Caco-2 (cell line): ENCODE measurements at places on chromosomes 1 and 21. TPM values are rescaled to one million over a fixed set of nuclear protein-coding genes. Genes with fewer than 3 reads are reported as not detected.

The MMP23B gene
- 3.7 and 6.0 TPM in 2 replicates for total RNA-seq

The TMEM82 gene
- total RNA-seq, result 2.7 and 3.5 TPM in 2 replicates

The OR2T2 gene
- total RNA-seq, result not detected in 2 replicates

The TMEM125 gene
- total RNA-seq, result 22.8 and 25.9 TPM in 2 replicates

The DAB1 gene
- total RNA-seq, result 0.32 and 0.39 TPM in 2 replicates

The ST6GALNAC3 gene
- total RNA-seq, result 16.0 and 17.5 TPM in 2 replicates

The PTAFR gene
- total RNA-seq, result 0.12 and 0.32 TPM in 2 replicates

The TNNI3K gene
- not detected in 2 replicates for total RNA-seq

The LMNA gene
- 112 and 113 TPM in 2 replicates for total RNA-seq

The SPRR5 gene
- total RNA-seq, result not detected in 2 replicates

The OR6K3 gene
- total RNA-seq, result not detected in 2 replicates

GRCh38 chr21:25188677-25189079 is 418.6 kb downstream of the MRPL39 start:
- DNase-seq, result no peak
- H3K4me3 ChIP-seq, result no peak overlapping the region
- H3K27me3 ChIP-seq, result no peaks in the 10 kb centered on the region
- no peaks in the 10 kb centered on the region for H3K4me1 ChIP-seq

DNA sequence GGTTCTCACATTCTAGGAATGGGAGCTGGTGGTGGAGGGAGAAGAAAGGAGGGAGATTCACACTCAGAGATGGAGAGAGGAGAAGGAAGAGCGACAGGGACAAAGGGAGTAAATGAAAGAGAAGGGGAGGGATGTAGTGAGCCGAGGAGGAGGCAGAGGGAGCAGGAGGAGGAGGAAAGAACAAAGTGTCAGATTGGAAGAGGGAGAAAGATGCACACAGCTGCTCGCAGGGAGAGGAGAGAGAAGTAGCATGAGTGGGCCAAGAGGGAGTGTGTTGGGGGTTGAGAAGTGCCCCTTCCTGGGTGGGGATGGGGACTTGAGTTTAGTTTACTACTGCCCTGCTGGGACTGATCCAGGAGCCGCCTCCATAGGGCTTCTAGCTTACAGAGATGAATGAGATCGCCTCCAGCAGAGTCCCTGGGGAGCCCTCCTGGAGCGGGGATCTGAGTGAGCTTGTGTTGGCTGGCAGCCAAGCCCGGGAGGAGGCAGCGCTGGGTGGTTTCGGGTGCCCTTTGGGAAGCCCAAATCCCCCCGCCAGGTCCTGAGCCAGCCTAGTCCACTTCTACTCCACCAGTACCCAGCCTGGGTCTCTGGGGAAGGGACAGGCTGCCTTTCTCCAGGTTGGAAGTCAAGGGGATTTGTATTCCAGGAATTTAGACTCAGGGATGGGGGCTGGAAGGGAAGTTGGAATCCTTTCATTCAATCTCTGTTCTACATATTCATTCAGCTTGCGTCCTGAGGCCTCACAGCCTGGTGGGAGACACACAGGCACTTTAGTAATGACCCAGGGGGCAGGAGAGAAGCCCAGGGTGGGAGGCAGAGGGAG is 20.9 kb downstream of the PTPRU start:
- H3K4me1 ChIP-seq, result no peaks in the 10 kb centered on the region
- DNase-seq, result no peak
- H3K36me3 ChIP-seq, result no peaks in the 10 kb centered on the region

- no peak overlapping the region for H3K4me3 ChIP-seq
- DNase-seq, result peak; percentile 32
- no peaks in the 10 kb centered on the region for H3K4me1 ChIP-seq
Observed at GRCh38 chr1:192732787-192733186, 76.1 kb upstream of the RGS2 start.

DNA sequence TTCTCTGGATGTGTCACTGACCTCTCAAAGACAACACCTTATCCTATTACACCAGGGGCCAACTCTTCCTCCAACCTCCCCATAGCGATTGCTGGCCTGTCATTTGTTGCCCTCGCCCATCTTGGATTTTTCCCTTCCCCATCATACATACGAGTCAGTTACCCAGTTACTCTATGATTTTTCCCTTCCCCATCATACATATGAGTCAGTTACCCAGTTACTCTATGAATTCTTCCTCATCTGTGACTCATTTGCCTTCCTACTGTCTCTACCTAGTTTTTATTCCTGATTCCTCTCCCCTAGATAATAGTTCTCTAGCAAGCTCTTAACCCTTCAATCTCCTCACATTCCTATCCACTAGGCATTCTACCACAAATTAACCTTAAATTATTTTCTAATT is 178.8 kb downstream of the NR5A2 start:
- H3K36me3 ChIP-seq, result no peaks in the 10 kb centered on the region
- H3K27me3 ChIP-seq, result no peaks in the 10 kb centered on the region
- no peak overlapping the region for H3K4me3 ChIP-seq
- H3K27ac ChIP-seq, result no peak overlapping the region
- DNase-seq, result no peak
- H3K4me1 ChIP-seq, result no peaks in the 10 kb centered on the region

DNA sequence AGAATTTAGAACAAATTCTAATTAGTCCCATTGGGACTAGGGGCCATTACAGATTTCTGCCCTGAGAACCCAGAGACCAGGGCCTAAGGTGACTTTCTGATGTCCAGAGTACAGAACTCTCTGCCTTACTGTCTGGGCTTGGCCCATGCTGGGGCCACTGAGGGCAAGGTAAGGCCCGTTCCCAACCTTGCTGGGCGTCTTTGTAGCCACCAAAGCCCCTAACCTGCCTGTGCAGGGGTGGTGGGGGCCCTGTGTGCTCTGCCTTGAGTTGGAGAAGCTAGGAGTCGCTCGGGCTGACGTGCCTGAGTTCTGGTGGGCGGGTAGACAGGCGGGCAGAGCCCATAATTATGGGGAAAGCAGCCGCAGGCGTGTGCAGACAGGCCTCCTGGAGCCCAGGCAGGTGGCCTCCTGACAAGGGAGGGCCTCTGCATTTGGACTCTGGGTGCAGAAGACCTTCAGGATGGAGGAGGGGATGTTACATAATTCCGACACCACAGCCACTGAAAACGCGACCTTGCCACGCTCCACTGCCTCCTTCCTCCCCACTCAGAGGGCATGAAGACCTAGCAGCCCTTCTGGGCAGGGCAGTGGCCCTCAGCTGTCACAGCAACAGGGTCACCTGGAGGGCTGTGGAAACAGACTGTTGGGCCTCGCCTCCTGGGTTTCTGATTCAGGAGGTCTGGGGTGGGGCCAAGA is 239.9 kb upstream of the TMEM51 start:
- H3K36me3 ChIP-seq, result no peaks in the 10 kb centered on the region
- peak; percentile 52 for DNase-seq
- H3K27me3 ChIP-seq, result no peaks in the 10 kb centered on the region
- no peak overlapping the region for H3K27ac ChIP-seq
- no peak overlapping the region for H3K4me3 ChIP-seq
- H3K4me1 ChIP-seq, result peaks cover 9% of the 10 kb centered on the region; the same call in 1 of the 2 replicates

GRCh38 chr1:233654658-233655280 is 40.9 kb downstream of the KCNK1 start:
- H3K4me1 ChIP-seq, result peaks cover 14% of the 10 kb centered on the region; the same call in 1 of the 2 replicates
- H3K27ac ChIP-seq, result no peak overlapping the region
- no peak overlapping the region for H3K4me3 ChIP-seq
- DNase-seq, result no peak
- H3K36me3 ChIP-seq, result no peaks in the 10 kb centered on the region

DNA sequence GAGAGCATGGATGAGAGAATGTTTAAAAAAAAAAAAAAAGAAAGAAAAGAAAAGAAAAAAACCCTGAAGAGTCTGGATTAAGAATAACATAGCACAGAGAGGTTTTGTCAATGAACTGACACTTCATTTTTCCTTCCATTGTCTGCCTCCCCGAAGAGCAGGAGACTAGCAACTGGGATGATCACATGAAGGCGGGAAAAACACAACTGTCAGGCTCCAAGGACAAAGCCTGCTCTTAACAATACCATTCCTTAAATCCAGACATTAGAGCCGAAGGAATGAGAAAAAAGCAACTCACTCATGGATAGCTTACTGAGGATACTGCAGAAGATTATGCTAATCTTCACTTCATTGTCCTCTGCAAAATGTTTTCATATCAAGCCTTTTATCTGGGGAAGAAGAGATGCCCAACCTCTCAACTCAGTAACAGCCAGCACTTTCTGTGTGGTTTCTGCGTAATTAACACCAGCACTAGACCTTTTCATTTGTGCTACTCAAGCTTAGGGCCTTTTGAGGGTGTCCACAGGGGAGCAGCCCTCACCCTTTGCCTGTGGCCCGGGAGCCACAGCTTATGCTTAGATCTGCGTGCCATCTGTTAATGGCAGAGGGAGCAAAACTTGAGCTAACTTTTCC is 182.3 kb downstream of the BARHL2 start:
- no peak overlapping the region for H3K27ac ChIP-seq
- no peaks in the 10 kb centered on the region for H3K27me3 ChIP-seq
- no peaks in the 10 kb centered on the region for H3K36me3 ChIP-seq
- no peak for DNase-seq
- H3K4me3 ChIP-seq, result no peak overlapping the region

GRCh38 chr1:29467989-29468900 is 231.9 kb downstream of the PTPRU start:
- no peak overlapping the region for H3K4me3 ChIP-seq
- H3K36me3 ChIP-seq, result no peaks in the 10 kb centered on the region
- no peaks in the 10 kb centered on the region for H3K27me3 ChIP-seq
- H3K27ac ChIP-seq, result no peak overlapping the region
- peaks cover 13% of the 10 kb centered on the region for H3K4me1 ChIP-seq
- no peak for DNase-seq

GRCh38 chr1:54851406-54851805 is 35.6 kb downstream of the DHCR24 start:
- peaks cover 7% of the 10 kb centered on the region for H3K36me3 ChIP-seq
- H3K27ac ChIP-seq, result no peak overlapping the region
- no peaks in the 10 kb centered on the region for H3K4me1 ChIP-seq
- H3K27me3 ChIP-seq, result no peaks in the 10 kb centered on the region

DNA sequence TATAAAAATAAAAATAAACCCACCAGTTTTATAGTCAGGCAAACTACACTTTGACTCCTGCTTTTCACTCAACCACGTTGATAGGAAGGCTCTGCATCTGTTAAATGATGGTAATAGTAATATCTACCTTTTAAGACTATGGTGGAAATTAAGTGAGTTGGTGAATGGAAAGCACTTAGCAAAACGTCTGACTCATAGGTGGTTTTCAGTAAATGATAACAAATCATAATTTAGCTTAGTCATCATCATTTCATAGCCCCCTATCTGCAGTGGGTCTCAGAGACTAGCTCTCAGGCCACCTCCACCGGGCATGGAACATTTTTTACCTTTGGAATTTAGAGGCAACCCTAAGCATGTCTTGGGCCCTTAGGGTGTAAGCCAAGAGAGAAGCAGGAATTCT is 160.0 kb downstream of the PDE4B start:
- no peaks in the 10 kb centered on the region for H3K4me1 ChIP-seq
- H3K27me3 ChIP-seq, result no peaks in the 10 kb centered on the region
- no peak for DNase-seq
- H3K4me3 ChIP-seq, result no peak overlapping the region

GRCh38 chr1:183198463-183198862 is 12.4 kb downstream of the LAMC2 start:
- no peaks in the 10 kb centered on the region for H3K27me3 ChIP-seq
- H3K4me1 ChIP-seq, result peaks cover 9% of the 10 kb centered on the region
- H3K27ac ChIP-seq, result no peak overlapping the region
- no peak overlapping the region for H3K4me3 ChIP-seq
- no peaks in the 10 kb centered on the region for H3K36me3 ChIP-seq

DNA sequence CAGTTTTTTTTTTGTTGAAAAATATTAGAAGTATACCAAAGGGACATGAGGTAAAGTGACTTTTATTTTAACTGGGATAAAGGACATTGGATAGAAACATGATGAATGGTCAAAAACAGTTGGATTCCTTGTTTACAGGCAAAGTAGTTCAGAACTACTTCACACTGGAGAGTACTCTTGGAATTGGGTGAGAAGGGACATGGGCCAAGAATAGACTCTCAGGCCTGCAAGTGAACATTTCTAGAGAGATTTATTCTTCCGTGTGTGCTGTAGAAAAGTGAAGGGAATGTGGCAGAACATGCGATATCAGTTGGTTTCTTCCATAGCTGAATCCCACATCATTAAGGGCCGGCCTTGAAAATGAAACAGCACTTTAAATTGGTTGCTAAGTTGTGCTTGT is 290.5 kb downstream of the ADGRL2 start:
- no peak for DNase-seq
- no peaks in the 10 kb centered on the region for H3K36me3 ChIP-seq
- H3K4me1 ChIP-seq, result no peaks in the 10 kb centered on the region
- no peak overlapping the region for H3K4me3 ChIP-seq

GRCh38 chr1:42845866-42846256 is 552 bp upstream of the ZNF691 start:
- H3K36me3 ChIP-seq, result no peaks in the 10 kb centered on the region
- H3K4me3 ChIP-seq, result peak overlapping the region; percentile 51
- H3K27ac ChIP-seq, result peak overlapping the region; percentile 94

GRCh38 chr1:93324486-93325464 is 20.9 kb upstream of the DR1 start:
- H3K4me1 ChIP-seq, result peaks cover 12% of the 10 kb centered on the region
- H3K36me3 ChIP-seq, result no peaks in the 10 kb centered on the region
- H3K27me3 ChIP-seq, result no peaks in the 10 kb centered on the region

DNA sequence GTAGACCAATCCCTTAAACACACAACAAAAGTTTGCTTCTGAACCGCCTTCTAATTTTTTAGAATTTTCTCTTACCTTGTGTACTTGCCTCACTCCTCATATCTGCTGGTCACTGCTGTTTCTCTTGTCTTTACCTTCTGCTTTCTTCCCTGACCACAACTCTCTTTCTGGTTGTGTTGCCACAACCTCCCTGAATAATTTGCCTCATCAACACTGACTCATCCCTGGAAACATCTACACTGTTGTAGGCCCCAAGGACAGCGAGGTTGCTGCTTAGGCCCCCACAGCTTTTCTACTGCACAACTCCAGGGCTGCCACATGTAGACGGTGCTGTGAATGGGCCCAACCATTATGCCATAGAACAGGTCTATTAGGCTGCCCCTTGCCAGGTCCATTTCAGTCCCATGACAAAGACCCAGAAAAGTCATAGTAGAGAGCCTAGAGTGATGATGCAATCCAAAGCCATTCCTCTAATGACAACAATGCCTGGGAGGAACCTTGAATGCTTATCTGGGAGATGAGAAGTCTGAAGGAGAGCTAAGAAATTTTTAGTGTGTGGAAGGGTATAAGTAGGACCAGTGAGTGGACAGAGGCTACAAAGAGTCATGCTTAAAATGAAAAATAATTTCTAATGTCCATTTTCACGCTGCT is 36.6 kb upstream of the LCE5A start:
- no peaks in the 10 kb centered on the region for H3K36me3 ChIP-seq
- H3K4me1 ChIP-seq, result no peaks in the 10 kb centered on the region
- DNase-seq, result no peak
